ENCODE measurements at places on chromosomes 6 and 20.
A peak's percentile ranks its signal among the peaks of the same experiment; 100 is the strongest.

- DNase-seq, result no peak
These were observed 994 bp downstream of the FOXC1 start for GRCh38 chr6:1610497-1611321.

DNA sequence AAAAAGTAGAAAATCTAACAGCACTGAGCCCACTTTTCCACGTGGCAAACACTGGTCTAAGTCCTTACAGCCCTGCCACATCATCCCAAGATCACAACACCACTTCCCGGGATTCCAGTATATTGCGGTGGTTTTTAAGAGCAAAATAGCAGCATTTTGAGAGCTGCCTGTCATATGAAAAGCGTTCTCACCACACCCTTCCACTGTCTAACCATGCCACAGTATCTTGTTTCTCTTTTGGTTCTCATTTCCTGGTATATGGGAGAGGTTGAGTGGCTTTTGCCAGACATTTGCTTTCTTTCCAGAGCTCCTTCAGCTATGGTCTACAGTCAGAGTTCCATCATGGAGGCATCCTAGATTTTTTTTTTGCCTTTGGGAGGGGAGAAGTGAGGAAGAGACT, 243.0 kb downstream of the TSHZ2 start:
- DNase-seq, result no peak

- DNase-seq, result no peak
These were observed 901.7 kb upstream of the CITED2 start for GRCh38 chr6:140276133-140276532.

DNA sequence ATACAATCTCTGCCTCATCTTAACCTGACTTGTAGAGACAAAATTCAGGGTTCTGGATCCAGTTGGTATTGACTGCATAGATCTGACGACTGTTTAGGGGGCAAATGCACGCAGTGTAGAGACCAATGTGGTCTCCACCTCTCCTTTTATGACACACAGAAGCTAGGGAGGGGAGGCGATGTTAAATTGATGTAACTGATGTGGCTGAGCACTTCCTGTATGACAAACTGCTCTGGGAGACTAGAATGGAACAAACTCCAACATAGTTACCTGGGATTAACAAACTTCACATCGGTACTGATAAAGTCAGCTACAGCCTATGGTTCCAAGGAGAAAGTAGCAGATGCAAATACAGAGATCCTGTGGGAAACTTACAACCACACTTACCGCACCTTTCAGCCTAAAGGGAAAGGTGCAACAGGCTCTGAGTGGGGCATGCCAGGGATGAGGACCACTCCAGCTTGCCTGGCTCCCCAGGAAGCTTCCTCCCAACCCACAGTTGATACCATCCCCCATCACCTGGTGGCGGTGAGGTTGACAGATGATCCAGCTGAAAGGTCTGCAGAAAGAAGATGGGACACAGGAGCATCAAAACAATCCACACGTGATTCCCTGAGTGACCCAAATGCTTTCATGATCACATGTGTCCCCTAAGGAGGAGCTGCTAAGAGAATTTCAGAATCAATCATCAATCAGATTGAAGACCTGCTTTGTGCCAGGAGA, 60.6 kb upstream of the MRPS10 start:
- DNase-seq, result no peak

DNA sequence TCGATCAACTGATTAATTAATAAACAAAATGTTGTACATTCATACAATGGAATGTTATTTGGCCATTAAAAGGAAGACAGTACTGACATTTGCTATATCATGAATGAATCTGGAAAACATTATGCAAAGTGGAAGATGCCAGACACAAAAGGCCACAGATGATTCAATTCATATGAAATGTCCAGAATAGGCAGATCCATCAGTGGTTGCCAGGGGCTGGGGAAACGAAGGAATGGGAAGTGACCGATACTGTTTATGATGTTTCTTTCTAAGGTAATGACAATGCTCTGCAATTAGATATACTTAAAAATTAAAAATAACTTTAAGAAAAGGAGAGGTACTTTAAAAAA, 37.2 kb downstream of the ELOVL5 start:
- no peak for DNase-seq

DNA sequence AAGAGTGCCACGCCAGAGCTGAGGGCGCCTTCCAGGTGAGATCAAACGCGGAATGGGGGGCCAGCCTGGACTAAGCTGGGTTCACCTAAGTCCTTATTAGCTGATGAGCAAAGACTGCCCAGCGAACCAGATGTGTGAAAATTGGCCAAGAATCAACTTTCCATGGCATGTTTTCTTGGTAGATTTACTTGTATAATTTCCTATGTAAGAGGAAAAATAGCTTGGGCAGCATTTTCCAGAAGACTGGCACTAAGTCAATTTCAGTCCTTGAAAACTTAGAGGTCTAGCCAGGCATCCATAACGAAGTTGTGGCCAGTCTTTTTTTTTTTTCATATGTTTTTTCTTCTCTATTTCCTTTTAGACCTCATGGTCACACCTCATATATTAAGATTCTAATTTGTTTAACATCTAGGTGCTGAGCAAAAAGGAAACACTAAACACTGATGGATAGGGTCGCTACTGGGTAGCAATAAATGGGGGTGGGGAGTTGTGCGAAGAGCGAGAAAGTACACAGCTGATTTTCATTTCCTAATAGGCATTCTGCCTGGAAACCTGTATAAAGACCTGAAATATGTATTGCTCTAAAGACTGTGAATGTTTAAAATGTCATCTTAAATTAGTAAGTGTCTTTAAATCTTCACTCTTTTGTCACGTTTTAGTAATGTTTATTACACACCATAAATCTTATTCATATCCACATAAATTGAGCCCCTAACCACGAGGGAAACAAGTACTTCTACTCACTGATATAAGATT, 188.8 kb downstream of the CD83 start:
- DNase-seq, result no peak

GRCh38 chr20:58756450-58756775, 63.8 kb downstream of the NPEPL1 start:
- no peak for DNase-seq

DNA sequence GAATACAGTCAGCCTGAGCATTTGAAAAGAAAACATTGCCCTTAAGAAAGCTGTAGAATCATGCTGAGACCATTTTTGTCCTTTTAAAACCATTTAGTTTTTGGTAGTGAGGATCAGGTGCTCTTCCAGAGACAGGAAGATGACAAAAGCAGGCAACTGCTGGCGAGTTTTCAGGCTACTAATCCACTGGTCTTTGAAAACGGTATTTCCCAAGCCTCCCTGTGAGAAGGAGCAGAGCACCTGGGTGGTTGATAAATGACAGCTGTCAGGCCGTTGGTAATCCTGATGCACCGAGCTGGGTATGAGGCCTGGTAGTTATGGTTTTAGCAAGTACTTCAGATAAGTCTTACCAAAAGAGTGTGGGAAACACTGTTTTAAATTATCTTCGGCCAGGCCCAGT, 10.1 kb upstream of the SEC63 start:
- no peak for DNase-seq

DNA sequence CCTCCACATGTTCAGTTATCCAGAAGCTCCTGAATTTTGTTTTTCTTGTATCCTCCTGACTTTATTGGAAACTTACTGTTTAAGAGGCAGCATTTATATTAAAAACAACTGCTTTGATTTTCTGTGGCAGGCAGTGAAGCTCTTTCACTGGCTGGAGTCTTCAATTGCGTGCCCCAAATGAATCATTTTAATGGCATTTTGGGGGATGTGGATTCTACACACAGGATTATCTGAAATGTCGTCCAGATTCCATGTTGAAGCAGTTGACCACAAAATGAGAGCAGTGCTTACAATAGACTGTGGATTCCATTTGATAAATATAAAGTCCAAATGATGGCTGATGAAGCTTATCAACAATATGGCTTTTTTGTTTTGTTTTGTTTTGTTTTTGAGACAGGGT, 41.0 kb upstream of the HIVEP1 start:
- DNase-seq, result peak; percentile 46

DNA sequence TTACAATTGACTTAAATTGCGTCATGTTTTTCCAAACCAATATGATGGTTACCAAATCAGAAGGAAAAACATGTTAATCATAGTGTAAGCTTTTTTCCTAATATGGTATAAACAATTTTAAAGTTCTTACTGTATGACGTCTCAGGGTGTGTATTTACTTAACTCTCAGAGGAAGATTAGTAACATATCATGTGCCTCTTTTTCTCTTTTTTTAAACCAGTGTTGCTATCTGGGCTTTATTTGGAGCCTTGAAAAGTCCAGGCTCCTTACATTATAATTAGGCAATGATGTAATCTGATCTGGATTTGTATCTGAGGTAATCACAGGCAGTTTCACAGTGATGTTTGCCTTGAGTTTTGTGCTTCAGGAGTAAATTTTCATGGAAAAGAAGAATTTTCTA, 20.4 kb upstream of the RAB23 start:
- DNase-seq, result peak; percentile 92

GRCh38 chr6:99603421-99604165, 3.0 kb upstream of the PRDM13 start:
- DNase-seq, result no peak

DNA sequence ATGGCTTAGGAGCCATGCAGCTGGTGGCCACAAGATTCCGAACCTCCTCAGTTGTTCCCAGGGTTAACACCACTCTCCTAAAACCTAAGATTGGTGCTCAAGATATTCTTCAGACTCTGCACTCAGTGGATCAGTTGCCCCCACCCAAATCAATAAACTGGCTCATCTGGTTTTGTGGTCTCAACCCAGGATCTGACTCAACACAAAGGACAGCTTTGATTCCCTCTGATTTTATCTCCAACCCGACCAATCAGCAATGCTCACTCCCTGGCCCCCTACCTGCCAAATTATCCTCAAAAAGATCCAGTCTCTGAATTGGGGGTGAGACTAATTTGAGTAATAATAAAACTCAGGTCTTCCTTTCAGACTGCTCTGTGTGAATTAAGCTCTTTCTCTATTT, 137.5 kb downstream of the EYS start:
- no peak for DNase-seq

DNA sequence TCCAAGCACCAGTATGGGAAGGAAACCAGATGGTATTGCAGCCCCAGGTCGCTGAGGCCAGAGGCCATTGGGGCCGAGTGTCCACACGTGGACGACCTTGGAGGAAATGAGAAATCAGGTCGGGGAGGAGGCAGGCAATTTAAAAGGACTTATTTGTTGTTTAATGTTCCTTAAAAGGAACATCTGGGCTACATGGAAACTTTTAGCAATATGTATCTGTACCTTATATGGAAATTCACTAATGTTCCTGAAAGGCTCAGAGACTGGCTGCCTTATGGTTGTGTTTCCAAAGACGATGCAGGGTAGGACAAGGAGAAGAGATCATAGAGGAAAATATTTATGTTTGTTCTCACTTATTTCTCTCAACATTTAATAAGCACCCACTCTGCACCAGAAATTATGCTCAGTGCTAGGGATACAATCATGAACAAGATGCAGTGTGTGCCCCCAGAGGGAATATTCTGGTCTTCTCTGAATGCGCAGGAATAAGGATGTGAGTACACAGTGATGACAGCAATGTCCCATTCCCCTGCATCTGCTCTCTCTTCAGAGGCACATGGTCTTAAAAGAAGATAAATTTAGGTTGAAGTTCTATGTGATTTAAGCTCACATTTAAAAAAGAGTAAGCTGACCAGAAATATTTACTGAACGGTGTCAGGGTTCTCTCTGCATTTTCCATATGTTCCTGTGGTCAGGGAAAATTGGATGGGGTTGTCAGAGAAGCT, 3.4 kb downstream of the BNIP5 start:
- DNase-seq, result no peak

DNA sequence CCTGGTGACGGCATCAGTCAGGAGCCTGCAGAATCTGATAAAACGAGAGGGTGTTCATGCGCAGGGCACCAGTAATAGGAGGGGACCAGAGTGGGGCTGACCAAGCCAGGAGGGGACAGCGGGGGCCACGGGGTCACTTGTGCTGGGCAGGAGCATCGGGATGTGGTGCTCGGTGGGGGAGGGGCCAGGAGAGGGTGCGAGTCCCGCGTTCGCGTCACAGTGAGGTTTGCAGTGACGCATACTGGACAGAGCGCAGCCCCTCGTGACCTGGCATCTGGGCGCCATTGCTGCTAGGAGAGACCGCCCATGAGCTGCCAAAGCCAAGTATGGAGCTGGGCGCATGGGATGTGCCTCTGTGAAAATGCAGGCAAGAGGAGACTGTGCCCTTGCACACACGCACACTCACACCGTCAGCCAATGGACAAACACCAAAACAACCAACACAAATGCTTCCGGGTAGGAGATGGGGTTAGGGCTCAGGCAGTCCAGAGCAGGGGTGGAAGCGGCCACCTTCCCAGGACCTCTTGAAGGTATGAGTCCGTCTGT, 13.9 kb upstream of the MTG2 start:
- DNase-seq, result no peak

GRCh38 chr6:31782126-31782855, 5.2 kb upstream of the VWA7 start:
- DNase-seq, result no peak

GRCh38 chr20:12875510-12875909, 133.3 kb upstream of the SPTLC3 start:
- DNase-seq, result no peak

DNA sequence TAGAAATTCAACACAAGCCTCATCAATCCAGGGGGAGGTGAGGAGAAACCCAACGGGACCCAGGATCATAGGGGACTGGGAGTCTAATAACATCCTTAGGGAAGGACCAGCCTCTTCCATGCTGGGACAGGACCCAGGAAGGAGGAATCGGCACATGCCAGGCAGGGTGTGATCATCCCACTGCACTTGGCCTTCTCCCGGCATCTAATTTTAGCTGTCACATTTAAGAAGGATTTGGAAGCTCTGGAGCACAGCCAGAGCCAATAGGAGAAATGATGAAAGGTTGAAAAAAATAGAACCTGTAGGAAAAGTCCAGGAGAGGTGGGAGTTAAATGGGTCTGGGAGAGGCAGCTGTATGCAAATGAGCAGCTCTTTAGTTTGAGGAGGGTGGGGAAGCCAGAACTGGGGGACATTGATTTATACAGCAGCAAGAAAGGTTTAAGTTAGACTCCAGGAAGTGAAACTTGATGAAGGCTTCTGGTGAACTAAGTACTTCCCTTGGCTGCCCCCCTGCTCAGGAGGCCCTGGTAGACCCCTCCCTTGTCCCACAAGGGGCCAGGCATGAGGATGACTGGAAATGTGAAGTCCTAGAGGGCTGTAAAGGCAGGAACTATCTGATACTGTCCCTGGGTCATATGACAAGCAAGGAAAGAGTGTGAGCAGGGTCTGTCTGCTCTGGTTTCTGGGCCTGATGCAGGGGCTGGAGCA, 260.3 kb downstream of the LRFN2 start:
- no peak for DNase-seq

DNA sequence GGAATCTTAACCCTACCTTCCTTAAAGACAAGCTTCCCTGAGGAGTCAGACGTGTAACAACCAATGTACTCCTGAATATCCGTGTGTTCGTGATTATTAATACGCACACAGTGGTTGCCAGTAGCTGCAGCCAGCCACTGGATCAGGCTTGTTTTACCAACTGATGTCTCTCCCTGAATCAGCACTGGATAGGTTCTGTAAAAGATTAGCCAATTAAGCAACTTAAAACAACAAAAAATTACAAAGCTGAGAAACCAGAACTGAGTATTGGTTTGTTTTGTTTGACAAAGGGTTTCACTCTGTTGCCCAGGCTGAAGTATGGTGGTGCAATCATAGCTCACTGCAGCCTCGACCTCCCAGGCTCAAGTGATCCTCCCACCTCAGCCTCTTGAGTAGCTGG, 69.3 kb downstream of the MDN1 start:
- DNase-seq, result no peak

Data from amniotic stem cell (primary cell).